ENCODE measurements at places on chromosomes 16 and 17.
A peak's percentile ranks its signal among the peaks of the same experiment; 100 is the strongest.

DNA sequence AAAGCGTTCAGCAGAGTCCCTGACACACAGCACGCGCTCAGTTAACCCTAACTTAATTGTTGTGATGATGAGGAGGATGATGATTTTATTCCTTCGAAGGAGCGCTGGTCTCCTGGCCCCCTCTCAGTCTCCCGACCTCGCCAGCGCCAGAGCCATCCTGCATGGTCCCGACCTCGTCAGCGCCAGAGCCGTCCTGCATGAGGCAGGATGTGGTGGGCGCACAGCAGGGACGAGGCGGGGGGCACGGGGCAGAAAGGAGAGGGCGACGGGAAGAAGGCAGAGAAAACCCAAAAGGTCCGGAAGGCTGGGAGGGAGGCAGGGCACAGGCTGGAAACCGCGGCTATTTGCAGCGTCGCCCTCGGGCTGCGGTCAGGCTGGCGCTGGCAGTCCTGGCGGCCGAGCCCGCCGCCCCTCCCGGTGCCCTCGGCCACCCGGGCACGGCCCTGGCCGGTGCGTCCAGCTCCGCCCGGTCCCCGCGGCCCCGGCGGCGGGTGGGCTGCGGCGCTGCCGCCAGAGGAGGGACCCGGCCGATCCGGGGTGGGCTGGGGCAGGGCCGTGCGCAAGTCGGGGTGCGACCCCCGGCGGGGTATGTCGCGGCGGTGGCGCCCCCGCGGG, 3.0 kb upstream of the TAC4 start:
- DNase-seq = peak; percentile 25

GRCh38 chr16:67514382-67514828, 14.2 kb upstream of the RIPOR1 start:
- peak; percentile 83 for DNase-seq

GRCh38 chr17:81601525-81602120, 35.3 kb downstream of the NPLOC4 start:
- DNase-seq = peak; percentile 79

GRCh38 chr16:85749771-85750145, 1.1 kb downstream of the C16orf74 start:
- no peak for DNase-seq

DNA sequence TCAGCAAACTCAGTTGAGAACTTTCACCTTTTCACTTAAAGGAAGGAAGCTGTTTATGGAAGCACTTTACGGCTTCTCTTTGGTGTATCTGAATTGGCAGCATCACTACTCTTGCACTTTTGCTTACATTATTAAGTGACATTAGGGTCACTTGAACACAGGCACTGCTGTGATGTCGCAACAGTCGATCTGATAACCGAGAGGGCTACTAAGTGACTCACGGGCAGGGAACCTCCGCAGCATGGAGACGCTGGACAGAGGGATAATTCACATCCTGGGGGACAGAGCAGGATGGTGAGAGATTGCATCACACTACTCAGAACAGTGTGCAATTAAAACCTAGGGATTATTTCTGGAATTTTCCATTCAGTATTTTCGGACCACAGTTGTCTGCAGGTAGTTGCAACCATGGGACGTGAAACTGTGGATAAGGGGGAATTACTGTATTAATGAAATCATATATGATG, 56.5 kb downstream of the DNAH2 start:
- DNase-seq = peak; percentile 86

GRCh38 chr16:62036101-62036801, at the start of gene CDH8:
Gene CDH8, minus strand, starts transcription at chr16:62036438. Its CDS starts 15,035 bp downstream, at chr16:62021403.
- DNase-seq = peak; percentile 14

DNA sequence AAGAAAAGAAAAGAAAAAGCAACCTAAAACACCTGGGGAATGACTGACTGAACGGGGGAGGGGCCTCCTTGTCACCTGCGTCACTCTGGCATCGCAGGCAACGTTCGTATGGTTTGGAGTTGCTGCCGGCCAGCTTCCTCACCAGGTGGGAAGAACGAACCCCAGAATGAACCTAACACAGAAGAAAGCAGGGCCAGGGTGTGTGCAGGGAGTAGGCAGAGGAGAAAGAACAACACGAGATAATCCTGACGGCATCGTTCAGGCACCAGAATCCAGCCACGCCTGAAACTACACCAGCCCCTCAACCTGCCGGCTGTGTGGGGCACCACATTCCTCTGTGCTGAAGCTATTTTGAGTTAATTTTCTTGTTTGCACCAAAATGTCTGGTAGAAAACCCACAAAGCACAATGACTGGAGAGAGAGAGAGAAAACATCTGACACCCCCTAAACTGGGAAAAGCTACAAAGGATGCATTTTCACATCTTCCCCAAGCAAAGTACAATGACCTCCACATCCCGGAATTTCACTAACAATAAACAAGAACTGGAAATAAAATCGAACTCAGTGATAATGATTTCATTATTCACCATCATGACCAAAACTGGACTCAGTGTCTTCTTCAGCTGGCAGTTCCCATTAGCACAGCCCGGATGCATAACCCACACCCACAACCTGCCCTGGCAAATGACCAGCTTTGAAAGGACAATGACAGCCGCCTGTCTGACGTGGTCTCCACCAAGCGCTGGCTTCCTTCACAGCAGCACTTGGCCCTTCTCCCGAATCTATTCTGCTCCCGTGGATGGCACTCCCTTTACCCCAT, 23.6 kb downstream of the RAB40B start:
- DNase-seq = no peak

GRCh38 chr16:15427648-15428239, 6.6 kb upstream of the BMERB1 start:
- DNase-seq = peak; percentile 73

DNA sequence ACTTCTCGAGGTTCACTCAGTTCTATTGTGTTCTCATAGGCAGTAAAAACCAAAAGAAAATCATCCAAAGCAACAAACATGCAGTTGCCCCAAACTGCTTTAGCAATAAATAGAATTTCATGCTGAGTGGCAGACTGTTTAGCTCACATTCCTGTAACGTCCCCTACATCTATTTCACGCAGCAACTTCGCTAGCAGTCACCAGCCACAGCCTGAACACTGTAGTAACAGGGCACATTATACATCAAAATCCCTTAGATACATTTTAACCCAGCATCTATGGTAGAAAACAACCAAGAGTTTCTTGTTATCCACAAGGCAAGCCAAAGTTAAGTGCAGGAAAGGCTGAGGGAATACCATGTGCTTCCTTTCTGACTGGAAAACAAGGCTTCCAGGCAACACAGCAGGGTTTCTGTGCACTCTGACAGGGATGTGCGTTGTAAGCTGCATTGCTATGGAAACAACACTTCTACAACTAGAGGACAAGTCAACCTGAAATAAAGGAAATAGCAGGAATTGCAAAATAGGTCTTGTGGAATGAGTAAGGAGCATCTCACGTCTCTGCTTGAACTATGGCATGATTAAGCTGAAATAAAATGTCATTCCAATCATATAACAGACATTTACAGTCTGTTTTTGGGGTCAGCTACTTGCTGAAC, 55.4 kb downstream of the CFDP1 start:
- peak; percentile 91 for DNase-seq

DNA sequence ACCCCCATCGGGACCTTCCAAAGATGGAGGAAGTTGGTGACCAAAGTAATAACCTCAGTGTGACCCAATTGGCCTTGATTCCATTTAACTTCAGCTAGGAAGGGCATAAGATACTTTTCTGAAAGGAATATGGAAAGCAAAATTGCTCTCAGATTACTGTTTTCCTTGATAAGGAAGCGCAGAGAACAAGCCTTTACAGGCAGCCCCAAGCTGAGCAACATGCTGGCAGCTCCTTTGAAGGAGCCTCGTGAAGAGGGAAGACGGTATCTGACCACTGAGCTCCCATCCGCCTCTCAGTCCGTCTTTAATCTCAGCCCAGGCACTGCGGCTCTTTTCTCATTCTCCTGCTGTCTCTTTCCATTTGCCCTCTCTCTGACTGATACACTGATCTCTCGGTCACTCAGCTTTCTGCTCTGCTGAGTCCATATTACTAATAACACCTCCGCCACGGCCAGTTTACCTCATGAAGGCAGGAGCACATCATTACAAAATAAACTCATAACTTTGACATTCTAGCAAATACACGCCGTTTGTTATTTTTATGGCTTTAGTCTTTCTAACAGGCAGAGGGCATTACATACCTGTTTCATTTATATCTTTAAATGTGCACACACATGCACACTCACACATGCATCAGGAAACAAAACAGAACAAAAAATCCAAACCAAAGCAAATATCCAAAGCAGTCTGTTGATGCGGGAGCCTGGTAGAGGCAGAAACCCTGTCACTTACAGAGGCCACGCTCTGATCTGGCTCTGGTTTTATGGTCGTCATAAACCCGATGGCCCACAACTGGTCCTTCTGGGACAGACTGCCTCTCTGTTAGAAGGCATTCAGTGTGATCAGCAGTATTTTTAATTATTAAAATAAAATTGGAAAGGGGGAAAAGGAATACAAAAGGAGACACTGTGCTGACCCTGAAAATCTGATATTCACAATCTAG, 183.2 kb downstream of the AATF start:
- DNase-seq = no peak

DNA sequence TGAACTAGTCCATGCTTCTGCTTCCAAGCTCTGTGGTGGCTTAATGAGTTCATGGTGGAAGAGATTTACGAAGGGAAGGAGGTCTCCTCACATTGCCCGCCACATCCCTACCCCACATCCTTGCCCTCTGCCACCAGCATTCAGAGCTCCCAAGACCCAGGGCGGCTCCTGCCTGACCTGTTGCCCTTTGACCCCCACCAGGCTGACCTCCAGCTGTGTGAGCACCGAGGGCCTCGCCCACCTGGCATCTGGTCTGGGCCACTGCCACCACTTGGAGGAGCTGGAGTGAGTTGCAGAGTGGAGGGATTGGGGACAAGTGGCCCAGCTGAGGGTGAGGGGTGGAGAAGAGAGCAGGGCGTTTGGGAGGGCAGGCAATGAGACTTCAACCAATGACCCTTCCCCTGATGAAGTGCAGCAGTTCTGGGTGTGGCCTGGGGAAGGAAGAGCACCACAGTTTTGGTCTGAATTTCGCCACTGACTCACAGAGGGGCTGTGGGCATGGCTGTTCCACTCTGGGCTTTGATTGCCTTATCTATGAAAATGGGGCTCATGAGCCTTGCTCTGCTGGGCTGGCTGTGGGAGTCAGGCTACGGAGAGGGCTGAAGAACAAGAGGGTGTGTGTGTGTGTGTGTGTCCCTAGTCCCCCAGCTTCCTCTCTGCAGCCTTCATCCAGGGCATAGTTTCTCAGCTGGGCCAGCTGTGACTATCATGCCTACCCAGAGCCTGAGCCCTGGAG, 22.6 kb upstream of the CPNE2 start:
- DNase-seq = no peak

DNA sequence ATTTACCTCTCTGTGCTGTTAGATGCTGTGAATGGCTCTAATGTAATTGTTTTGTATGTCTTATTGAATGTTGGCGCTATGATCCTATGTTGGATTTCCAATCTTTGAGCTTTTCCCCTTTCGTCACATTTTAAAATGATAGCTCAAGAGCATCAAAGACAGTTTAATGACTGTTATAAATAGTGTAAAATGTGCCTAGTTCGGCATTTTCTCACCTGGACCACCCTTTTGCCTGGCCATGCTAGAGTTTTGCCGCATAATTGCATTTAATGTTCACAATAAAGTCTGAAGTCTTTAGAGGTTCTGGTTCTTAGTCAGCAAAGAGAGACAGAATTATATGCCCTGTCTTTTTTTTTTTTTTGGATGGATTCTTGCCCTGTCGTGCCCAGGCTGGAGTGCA, 155.2 kb downstream of the SNX29 start:
- no peak for DNase-seq

DNA sequence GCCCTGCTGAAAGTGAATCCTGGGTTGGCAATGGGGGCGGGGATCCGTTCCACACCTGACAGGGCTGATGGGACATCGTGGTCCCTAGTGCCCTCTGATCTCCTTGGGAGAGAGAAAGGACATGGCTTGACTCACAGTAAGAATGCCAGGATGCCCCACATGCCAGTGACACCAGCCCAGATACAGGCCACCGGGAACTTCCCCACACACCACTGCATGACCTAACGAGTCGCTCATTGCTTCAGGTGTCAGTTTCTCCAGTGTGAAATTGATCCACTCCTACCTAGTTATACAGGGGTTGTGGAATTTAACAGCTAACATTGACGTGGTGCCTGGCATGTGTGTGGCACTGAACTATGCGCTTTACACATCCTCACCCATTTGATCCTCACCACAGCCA, 7.5 kb downstream of the CD300LG start:
- no peak for DNase-seq
